ENCODE measurements at places on chromosomes 13 and 19.
A peak's percentile ranks its signal among the peaks of the same experiment; 100 is the strongest.

GRCh38 chr13:102117175-102117831, 284.5 kb downstream of the FGF14 start:
- DNase-seq = no peak
- H3K4me3 ChIP-seq = no peak overlapping the region
- no peaks in the 10 kb centered on the region for H3K4me1 ChIP-seq

GRCh38 chr19:43420954-43421353, 6.3 kb downstream of the TEX101 start:
- H3K27me3 ChIP-seq = no peaks in the 10 kb centered on the region
- no peaks in the 10 kb centered on the region for H3K36me3 ChIP-seq
- DNase-seq = no peak
- no peaks in the 10 kb centered on the region for H3K4me1 ChIP-seq
- no peak overlapping the region for H3K27ac ChIP-seq
- no peak overlapping the region for H3K4me3 ChIP-seq

DNA sequence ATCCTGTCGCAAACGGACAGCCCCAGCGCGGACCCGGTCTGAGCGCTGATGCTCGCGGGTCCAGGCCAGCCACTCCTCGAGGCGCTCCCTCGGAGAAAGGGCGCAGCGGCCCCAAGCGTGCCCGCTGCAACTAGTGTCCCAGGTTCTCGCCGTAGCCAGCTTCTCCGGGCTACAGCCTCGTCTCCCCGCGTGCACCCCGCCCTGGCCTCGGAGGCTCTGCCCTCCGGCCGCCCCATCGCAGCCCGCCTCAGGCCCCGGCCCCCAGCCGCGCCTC, 487 bp downstream of the FLT1 start:
- H3K4me3 ChIP-seq = peak overlapping the region; percentile 25
- DNase-seq = no peak
- no peaks in the 10 kb centered on the region for H3K36me3 ChIP-seq
- no peaks in the 10 kb centered on the region for H3K4me1 ChIP-seq

GRCh38 chr19:33508941-33509614, 12.5 kb downstream of the PEPD start:
- no peak for DNase-seq
- no peak overlapping the region for H3K4me3 ChIP-seq
- no peak overlapping the region for H3K27ac ChIP-seq
- H3K36me3 ChIP-seq = no peaks in the 10 kb centered on the region

DNA sequence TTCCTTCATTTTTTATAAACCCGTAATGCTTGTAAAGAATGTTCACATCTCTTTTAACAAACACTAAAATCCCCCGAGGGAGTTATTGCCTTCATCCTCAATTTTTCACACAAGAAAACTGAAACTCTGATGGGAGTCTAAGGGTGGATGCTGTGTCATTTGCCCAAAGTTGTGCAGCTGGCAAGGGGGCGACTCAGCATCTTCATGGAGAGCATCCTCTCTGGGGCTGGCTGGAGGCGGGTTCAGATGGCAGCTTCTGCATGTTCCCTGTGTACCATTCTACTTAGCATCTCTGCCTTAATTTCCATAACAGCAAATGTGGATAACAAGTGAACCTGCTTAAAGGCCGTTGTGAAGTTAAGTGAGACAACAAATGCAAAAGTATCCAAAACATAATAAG, 256.4 kb downstream of the IRS2 start:
- H3K4me3 ChIP-seq = no peak overlapping the region
- no peaks in the 10 kb centered on the region for H3K4me1 ChIP-seq
- no peaks in the 10 kb centered on the region for H3K36me3 ChIP-seq
- H3K27me3 ChIP-seq = no peaks in the 10 kb centered on the region
- H3K27ac ChIP-seq = no peak overlapping the region

- no peaks in the 10 kb centered on the region for H3K4me1 ChIP-seq
Observed at GRCh38 chr13:29674532-29674931, 79.0 kb upstream of the SLC7A1 start.

DNA sequence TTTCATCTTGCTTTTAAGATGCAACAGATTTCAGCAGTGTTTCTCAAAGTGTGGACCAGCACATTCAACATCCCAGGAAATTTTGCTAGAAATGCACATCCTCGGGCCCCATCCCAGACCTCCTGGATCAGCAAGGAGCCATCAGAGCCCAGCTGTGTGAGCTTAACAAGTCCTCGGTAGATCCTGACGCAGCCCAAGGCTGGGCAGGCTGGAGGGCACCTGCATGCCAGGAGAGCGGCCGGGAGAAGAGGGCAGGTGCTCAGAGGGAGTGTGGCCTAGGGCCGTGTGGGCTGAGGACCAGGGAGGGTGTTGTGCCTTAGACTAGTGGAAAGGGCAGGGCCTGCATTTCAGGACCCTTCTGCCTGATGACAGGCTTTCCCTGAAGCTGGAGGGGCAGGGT, 2.2 kb upstream of the MCF2L start:
- no peak overlapping the region for H3K4me3 ChIP-seq
- no peak overlapping the region for H3K27ac ChIP-seq
- no peak for DNase-seq
- no peaks in the 10 kb centered on the region for H3K36me3 ChIP-seq
- peaks cover 4% of the 10 kb centered on the region for H3K4me1 ChIP-seq

GRCh38 chr13:50417597-50417996, 402.4 kb downstream of the KCNRG start:
- H3K27ac ChIP-seq = no peak overlapping the region
- no peaks in the 10 kb centered on the region for H3K27me3 ChIP-seq
- no peak overlapping the region for H3K4me3 ChIP-seq
- DNase-seq = no peak
- no peaks in the 10 kb centered on the region for H3K36me3 ChIP-seq

DNA sequence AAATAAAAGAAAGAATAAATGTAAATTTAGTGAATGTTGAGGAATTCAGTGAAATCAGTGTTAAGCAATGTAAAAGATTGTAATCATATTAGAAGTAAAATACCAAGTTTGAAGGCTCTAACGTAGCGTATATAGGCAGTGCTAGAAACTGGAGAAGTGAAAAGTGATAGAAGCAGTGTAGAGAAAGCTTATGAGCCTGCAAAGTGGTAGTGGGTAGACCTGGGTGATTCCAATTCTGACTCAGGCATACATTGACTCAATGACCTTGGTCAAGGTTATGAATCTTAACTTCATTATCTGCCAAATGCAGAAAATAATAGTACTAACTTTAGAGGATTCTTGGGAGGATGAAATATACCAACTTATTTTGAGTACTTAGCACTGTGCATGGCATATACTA, 4.1 kb downstream of the SLC10A2 start:
- no peak for DNase-seq
- no peak overlapping the region for H3K27ac ChIP-seq
- H3K36me3 ChIP-seq = no peaks in the 10 kb centered on the region
- no peak overlapping the region for H3K4me3 ChIP-seq
- H3K27me3 ChIP-seq = no peaks in the 10 kb centered on the region
- no peaks in the 10 kb centered on the region for H3K4me1 ChIP-seq

GRCh38 chr13:23348262-23349127, 85.0 kb downstream of the SACS start:
- DNase-seq = no peak
- no peak overlapping the region for H3K4me3 ChIP-seq
- no peaks in the 10 kb centered on the region for H3K36me3 ChIP-seq

- H3K27ac ChIP-seq = no peak overlapping the region
- H3K4me1 ChIP-seq = peaks cover 8% of the 10 kb centered on the region
- H3K36me3 ChIP-seq = peaks cover 12% of the 10 kb centered on the region
Observed at GRCh38 chr19:1125601-1126467, 22.0 kb downstream of the GPX4 start.

DNA sequence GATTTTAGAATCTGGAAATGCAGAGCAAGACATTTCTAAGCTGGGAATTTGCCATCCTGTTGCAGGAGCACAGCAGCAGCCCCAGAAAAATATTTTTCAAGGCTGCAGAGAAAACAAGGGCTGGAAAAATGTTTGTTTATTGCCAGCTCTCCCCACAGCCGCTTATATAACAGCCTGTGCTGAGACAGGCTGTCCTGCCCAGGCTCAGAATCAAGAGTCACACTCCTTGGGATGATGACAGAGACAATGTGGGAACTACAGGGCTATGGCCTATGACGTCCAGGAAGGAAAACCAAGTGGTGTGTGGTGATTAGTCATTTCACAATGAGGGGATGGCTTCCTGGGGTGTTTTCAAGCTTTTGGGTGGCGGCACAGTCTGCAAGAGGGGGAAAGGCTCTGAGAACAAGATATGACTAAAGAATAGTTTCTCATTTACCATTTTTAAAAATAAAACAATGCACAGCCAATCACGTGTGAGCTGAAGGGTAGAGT, 136.3 kb upstream of the SERP2 start:
- peaks cover 27% of the 10 kb centered on the region for H3K4me1 ChIP-seq
- H3K27ac ChIP-seq = no peak overlapping the region
- H3K27me3 ChIP-seq = no peaks in the 10 kb centered on the region
- H3K4me3 ChIP-seq = no peak overlapping the region

DNA sequence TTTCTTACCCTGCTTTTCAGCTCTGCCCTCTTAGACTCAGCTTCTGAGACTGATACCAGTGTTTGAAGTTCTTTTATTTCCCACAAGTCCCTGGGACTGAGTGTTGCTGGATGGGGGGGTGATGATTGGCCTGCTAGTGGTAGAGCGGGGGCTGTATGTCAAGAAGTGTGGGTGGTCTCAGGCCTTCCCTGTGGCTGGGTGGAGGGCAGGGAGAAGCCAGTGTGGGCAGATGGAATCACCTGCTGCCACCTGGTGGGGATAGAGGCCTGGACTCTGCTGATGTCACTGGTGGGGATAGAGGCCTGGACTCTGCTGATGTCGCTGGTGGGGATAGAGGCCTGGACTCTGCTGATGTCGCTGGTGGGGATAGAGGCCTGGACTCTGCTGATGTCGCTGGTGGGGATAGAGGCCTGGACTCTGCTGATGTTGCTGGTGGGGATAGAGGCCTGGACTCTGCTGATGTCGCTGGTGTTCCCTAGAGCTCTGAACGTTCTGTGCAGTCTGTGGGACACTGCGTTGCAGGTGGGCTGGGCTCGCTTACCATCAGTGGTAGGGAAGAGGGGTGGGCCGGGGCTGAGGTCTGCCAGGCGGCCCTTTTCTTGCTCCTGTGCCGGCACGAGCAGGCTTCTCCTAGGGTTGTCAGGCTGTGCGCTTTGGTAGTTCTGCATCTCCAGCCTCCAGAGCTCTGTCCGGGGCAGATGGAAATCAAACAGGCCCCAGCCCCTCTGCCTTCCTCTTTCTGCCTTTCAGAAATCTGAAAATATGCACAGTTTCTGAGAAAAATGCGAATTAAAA, 101.3 kb downstream of the ARHGEF7 start:
- DNase-seq = no peak
- H3K4me1 ChIP-seq = no peaks in the 10 kb centered on the region
- H3K27me3 ChIP-seq = no peaks in the 10 kb centered on the region
- no peak overlapping the region for H3K4me3 ChIP-seq
- no peaks in the 10 kb centered on the region for H3K36me3 ChIP-seq

GRCh38 chr13:109900320-109900719, 113.9 kb upstream of the IRS2 start:
- no peaks in the 10 kb centered on the region for H3K27me3 ChIP-seq
- H3K27ac ChIP-seq = no peak overlapping the region
- DNase-seq = no peak
- H3K4me1 ChIP-seq = no peaks in the 10 kb centered on the region
- H3K36me3 ChIP-seq = no peaks in the 10 kb centered on the region

Data from MM.1S (cell line).